Activated T-helper 1 cell treated with anti-CD3 and anti-CD28 coated beads, Interleukin-2, amount 50 U/mL, for 16 hours (primary cell): ENCODE measurements at places on chromosomes 5 and 9.

GRCh38 chr9:18371621-18372020, 102.3 kb upstream of the ADAMTSL1 start:
- DNase-seq = no peak

GRCh38 chr9:104860263-104860662, 67.7 kb downstream of the ABCA1 start:
- no peak for DNase-seq

GRCh38 chr9:1960342-1961042, 54.7 kb upstream of the SMARCA2 start:
- no peak for DNase-seq

DNA sequence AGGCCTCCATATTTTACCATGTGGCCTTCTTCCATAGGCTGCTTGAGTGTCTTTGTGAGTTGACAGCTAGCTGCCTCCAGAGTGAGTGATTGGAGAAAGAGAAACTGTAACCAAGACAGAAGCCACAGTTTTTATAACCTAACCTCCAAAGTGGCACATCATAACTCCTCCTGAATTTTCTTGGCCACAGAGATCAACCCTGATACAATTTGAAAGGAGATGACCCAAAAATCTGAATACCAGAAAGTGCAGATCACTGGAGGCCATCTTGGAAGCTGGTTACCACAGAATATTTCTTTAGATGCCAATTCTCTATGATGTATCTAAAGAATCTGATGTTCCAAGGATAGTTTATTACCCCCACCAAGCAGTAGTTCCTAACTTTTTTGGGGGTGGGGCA, 254.3 kb upstream of the PDE4D start:
- DNase-seq = no peak

- no peak for DNase-seq
Observed at GRCh38 chr5:53826504-53826903, 266.1 kb downstream of the NDUFS4 start.
